ENCODE measurements at places on chromosomes 5 and 9. TPM values are rescaled to one million over a fixed set of nuclear protein-coding genes. Genes with fewer than 3 reads are reported as not detected.

DNA sequence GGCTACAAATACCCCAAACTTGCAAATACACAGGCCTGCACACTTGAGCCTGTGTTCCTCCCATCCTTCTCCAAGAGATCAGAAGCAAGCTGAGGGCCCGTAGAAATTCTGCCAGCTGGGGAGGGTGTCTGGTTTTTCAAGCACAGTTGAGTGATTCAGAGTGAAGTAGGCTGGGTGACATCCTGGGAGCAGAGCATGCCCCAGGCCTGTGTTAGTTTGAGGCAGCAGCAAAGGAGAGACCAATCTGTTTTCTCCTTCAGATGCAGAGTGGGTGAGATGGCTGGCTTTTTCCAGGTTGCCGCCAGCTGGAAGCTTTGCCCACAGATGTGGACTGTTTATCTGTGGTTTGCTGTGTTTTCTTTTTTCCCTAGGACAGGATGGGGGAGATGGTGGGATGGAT is 63.1 kb downstream of the RCL1 start:
- DNase-seq, result no peak

GRCh38 chr9:136545965-136546696 is at the start of gene NOTCH1:
NOTCH1 (minus strand) TSS chr9:136546048; CDS start chr9:136545786, 262 bp downstream.
- peak; percentile 98 for DNase-seq

DNA sequence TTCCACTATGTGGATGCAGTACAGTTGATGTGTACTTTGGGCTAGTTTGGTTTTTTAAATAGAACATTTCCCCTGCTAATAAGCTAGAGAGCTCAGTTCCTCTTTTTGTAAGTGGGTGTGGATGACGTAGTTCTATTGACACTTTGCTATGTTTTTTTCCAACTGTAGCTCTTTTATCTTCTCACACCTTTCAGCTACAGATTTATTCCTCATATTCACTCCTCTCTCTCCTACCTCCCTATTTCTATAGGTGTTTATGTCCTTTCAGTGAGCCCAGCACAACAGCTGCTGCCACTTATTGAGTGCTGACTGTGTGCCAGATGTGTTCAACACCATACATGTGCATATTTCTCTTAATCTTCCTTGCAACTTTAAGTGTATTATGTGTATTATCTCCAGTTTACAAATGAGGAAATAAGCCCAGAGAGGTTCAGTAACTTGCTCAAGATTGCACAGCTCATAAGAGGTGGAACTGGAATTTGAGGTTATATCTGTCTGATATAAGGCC is 215.7 kb downstream of the SEMA6A start:
- no peak for DNase-seq

DNA sequence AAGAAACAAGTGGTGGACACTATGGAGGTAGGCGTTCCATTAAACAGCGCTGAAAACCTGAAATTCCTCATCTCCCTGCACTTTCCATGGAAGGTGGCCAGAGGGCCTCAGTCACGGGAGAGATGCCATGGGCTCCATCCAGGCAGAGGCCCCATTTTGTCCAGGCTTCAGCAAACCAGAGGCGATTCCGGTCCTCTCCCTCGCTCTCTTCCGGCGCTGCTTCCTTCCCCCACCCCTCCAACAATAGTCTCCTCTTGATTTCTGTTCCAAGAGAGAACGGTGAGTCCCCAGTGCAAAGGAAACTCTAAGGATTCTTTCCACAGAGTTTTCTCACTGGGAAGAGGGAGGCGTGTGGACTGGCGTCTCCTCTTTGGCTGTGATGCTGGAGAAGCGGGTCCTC is 7.5 kb downstream of the ZNF366 start:
- DNase-seq, result no peak

IL33 gene
- 28.5 TPM for total RNA-seq
